Colonic mucosa (tissue), 4 donors: ENCODE measurements at places on chromosomes 4 and X. TPM values are rescaled to one million over a fixed set of nuclear protein-coding genes. Genes with fewer than 3 reads are reported as not detected.

- peaks cover 5% of the 10 kb centered on the region for H3K27me3 ChIP-seq
- H3K27ac ChIP-seq = no peak overlapping the region
- no peak for DNase-seq
- H3K36me3 ChIP-seq = no peaks in the 10 kb centered on the region
- H3K4me3 ChIP-seq = no peak overlapping the region
These were observed 66.9 kb upstream of the PLAC1 start for GRCh38 chrX:134725103-134725690.

DNA sequence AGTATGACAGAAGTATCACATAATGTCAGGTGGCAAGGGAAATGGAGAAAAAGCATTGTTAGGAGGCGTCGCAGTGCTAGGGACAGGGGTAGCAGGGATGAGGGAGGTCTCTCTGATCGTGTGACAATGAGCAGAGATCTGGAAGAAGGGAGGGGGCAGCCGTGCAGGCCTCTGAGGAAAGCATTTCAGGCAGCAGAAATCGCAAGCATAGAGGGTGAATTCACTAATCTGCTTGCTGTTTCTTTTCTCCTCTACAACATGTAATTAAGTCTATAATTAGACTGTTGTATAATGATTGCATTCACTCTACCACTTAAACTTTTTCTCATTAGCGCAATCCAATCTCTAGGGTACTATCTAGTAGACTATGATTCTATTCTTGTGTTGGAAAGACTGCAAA lies 9.1 kb downstream of the CYP4V2 start:
- H3K4me3 ChIP-seq = no peak overlapping the region
- H3K36me3 ChIP-seq = no peaks in the 10 kb centered on the region
- no peak overlapping the region for H3K27ac ChIP-seq
- no peaks in the 10 kb centered on the region for H3K4me1 ChIP-seq
- H3K27me3 ChIP-seq = no peaks in the 10 kb centered on the region

GRCh38 chr4:179941911-179942310 lies 2301.3 kb upstream of the TENM3 start:
- H3K4me1 ChIP-seq = no peaks in the 10 kb centered on the region
- no peak overlapping the region for H3K27ac ChIP-seq
- no peak for DNase-seq
- H3K36me3 ChIP-seq = no peaks in the 10 kb centered on the region
- H3K4me3 ChIP-seq = no peak overlapping the region

DNA sequence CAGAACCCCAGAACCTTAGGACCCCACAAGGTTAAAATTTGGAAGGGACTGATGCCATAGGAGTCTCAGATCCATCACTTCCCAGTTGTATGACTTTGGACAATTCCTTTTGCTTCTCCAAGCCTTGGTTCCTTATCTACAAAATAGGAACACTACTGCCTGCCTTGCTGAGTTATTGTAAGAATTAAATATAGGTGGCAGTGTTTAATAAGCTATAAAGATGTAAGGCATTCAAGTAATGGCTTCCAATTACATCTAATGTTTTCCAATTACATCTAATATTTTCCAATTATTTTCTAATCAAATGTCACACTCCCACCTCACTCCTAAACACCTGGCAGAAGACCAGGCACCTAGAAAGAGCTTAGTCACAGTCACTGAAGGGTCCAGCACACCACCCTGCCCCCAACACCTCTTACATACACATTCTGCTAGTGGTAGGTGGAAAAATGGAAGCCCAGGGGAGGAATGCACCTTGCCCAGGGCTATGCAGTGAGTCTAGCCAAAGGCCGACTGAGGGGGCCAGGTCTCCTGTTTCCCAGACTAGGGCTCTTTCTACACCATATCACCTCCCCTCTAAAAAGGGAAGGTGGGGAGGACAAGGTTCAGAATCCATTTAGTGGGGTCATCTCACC lies 24.5 kb upstream of the KDM5C start:
- DNase-seq = no peak
- H3K36me3 ChIP-seq = no peaks in the 10 kb centered on the region
- H3K4me3 ChIP-seq = no peak overlapping the region
- H3K4me1 ChIP-seq = no peaks in the 10 kb centered on the region

- no peaks in the 10 kb centered on the region for H3K36me3 ChIP-seq
- no peaks in the 10 kb centered on the region for H3K4me1 ChIP-seq
- no peaks in the 10 kb centered on the region for H3K27me3 ChIP-seq
- H3K4me3 ChIP-seq = no peak overlapping the region
- no peak overlapping the region for H3K27ac ChIP-seq
- no peak for DNase-seq
These were observed 244.6 kb upstream of the FTHL17 start for GRCh38 chrX:31316340-31316991.

DNA sequence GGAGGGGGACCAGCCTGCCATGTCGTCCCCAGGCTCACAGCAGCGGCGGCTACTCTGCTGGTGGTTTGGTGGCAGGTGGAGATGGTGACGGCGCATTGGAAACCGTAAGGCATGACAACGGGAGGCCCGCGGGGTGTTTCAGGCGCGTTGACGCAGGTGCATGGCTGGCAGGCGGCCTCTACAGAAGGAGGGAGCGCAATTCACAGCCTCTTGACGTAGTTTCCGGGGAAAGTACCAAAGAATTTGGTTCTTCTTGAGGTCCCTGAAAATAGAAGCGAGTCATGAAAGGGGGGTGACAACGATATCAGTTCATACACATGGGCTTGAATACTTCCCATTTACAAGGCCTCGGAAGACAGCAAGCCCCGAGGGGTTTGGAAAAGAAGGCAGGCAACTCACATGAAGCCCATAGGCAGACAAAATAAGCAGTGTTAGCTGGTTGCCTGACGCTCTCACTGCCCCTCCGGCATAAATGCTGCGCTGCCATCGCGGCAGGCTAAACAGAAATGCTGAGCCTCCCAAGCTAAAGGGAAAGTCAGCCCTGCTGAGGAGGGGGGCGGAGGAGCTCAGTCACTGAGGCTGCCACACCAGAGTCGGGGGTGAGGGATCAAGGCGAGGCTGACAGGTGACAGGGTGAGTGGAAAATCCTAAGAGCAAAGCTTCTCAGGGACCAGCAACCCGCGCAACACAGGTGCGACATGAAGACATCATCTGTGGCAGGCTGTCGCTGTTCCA lies 52.3 kb upstream of the PDLIM3 start:
- H3K27ac ChIP-seq = no peak overlapping the region
- H3K4me1 ChIP-seq = no peaks in the 10 kb centered on the region
- no peak for DNase-seq

DNA sequence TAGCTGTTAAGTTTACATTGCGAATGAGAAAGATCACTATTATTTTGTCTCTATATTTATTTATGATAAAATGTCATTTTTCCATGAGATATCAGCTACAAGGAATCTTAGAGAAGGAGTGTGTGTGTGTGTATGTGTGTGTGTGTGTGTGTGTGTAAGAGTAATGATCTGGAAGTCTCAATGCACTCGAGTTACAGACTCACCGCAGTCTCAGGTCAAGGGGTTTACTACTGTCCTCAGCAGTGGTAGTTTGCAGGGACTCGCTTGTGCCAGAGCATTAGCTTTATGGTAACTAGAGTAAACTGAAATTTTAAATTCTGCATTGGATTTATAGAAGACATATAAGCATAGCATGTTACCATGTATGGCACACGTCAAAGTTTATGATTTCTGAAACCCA lies 30.8 kb downstream of the LRP2BP start:
- H3K27ac ChIP-seq = no peak overlapping the region
- no peak overlapping the region for H3K4me3 ChIP-seq
- no peaks in the 10 kb centered on the region for H3K4me1 ChIP-seq

DNA sequence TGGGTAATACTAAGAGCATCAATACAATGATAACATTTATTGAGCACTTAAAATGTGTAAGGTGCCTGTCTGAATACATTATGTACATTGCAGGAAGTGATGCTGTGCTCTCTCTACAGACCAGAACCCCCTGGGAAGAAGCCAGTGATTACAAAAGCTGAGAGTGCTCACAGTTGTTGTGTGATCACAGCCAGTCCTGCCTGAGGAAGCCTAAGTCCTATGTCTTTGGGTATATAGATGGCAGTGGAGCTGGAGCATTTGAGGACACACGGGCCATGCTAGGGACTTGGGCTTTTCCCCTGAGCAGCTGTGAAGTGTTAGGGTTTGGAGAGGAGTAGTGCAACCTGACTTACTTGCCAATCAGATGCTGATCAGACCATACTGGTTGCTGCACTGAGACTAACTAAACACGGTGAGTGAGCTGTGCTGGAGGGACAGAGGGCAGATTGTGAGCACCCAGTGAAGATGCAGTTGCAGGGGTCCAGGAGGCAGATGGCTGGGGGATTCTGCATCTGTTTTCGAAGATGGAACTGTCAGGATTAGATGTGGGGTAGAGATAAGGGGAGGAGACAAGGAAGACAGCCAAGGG lies 60.8 kb upstream of the TBC1D14 start:
- no peaks in the 10 kb centered on the region for H3K27me3 ChIP-seq
- no peak overlapping the region for H3K27ac ChIP-seq
- no peak overlapping the region for H3K4me3 ChIP-seq
- H3K4me1 ChIP-seq = no peaks in the 10 kb centered on the region

Gene PNCK
- total RNA-seq = 1.9 TPM

Gene FAM241A
- total RNA-seq = 1.4 TPM

Gene PPARGC1A
- total RNA-seq = 48.4 TPM

Gene TCEAL2
- 1.9 TPM for total RNA-seq

Gene UCP1
- total RNA-seq = not detected

Gene ZNF827
- total RNA-seq = 17.9 TPM
